ENCODE measurements at places on chromosomes 3 and 15.

- DNase-seq = no peak
Measured at GRCh38 chr15:62307551-62307950, 142.5 kb upstream of the C2CD4B start.

- DNase-seq = no peak
Measured at GRCh38 chr3:144564011-144564410, 592.4 kb downstream of the DIPK2A start.

DNA sequence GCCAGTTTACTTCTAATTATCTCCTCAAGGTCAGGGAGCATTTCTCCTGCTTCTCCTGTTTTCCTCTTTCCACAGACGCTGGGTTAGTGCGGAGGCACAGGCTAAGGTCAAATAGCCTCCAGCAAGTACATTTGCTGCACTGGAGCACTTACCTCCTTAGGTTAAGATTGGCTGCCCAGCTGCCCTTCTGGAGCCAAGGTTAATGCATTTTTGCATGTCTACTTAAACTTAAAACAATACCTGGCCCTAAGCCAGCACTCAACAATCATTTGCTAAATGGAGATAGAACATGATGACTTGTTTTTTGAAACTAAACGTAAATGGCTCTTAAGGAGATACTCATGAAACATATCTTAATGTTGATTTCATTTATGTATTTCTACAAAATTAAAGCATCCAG lies 83.5 kb downstream of the SSR3 start:
- no peak for DNase-seq

- no peak for DNase-seq
Measured at GRCh38 chr15:43463507-43463906, 29.4 kb downstream of the TP53BP1 start.

- peak; percentile 94 for DNase-seq
Measured at GRCh38 chr15:41416742-41417417, at the start of gene RTF1. Gene RTF1, plus strand, starts transcription at chr15:41417095. Its CDS starts 21 bp downstream, at chr15:41417116.

DNA sequence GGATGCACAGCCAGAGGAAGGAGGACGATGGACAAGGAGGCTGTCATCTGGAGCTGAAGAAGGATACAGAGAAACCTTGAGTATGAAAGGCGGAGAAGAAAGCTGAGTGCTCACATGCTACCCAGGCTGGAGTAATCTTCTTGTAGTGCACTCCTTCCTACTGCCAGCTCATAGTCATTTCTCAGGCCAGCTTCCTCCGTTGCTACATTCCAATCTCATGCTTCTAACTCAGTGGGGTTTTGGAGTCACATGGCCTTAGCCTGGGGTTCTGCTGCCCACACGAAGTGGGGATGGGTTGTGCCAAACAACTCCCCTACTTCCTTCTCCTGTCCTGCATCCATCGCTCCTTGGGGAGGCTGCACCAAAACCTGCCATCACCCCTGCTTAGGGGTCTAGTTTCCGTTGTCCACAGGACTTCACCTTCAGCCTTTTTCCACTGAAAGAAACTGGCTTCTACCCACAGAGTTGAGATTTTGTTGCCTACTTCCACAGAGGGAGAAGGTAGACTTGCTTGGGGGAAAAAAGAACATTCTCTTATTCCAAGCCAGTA lies 239.9 kb downstream of the EPHB1 start:
- no peak for DNase-seq

DNA sequence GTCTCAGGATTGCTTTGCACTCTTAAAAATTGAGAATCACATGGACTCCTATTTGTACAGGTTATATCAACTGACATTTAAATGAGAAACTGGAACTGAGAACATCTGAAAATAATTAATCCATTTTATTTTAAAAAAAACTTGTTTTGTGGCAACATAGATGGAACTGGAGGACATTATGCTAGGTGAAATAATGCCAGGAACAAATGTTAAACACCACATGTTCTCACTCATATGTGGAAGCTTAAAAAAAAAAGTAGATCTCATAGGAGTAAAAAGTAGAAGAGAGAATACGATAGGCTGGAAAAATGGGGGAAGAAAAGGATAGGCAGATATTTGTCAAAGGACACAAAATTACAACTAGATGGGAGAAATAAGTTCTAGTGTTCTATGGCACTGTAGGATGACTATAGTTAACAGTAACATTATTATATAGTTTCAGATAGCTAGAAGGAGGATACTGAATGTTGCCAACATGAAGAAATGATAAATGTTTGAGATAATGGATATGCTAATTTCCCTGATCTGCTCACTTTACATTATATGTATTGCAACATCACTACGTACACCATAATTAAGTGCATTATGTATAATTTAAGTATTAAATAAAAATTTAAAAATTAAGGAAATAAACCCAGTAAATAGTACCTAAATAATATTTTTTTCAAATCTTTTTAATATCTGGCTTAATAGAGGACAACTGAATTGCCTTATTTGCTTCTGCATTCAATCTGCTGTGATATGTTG lies 100.5 kb upstream of the TSPAN3 start:
- no peak for DNase-seq

GRCh38 chr3:171883257-171883892 lies 40.2 kb downstream of the TMEM212 start:
- DNase-seq = no peak

DNA sequence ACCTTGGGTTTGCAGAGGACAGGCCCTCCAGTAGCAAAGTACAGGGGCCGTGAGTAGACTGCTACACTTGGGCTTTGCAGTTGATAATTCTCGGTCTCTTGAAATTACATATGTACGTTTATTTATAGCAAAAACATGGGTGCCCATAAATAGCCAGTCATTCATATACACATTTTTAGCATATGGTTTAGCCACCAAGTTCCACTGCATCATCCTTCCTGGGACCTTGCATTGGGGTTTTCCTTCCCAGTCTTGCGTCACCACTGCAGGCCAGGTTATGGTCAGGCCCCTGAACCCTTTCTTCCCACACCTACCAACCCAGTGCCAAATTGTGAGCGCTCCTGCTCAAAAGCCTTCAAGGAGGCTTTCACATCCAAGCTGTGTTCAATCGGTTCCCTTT lies 12.7 kb downstream of the KLHL25 start:
- DNase-seq = no peak

- peak; percentile 41 for DNase-seq
Measured at GRCh38 chr3:42741796-42742195, 31.3 kb downstream of the CCDC13 start.

DNA sequence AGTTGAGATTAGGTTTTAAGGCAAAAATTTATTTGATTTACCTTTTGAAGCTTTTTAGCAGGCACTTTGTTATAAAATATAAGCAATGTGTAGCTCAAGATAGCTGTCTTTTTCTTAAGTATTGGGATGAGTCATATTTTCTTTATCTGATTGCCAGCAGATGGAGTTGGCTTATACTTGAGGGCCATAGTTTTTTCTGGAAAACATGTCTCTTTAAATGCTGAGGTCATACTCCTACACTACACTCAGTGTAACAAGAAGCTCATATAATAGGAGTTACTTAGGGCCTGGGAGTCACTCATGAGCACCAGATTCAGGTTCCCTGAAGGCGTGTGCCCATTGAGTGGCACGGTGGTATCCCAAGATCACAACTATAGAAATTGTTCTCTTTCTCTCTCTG lies 579.8 kb downstream of the EDEM1 start:
- no peak for DNase-seq

GRCh38 chr3:126955004-126955790 lies 27.7 kb upstream of the PLXNA1 start:
- DNase-seq = no peak

GRCh38 chr3:71873093-71873611 lies 88.2 kb upstream of the PROK2 start:
- DNase-seq = peak; percentile 57

- DNase-seq = peak; percentile 21
Measured at GRCh38 chr3:23811185-23811527, 5.4 kb downstream of the UBE2E1 start.

DNA sequence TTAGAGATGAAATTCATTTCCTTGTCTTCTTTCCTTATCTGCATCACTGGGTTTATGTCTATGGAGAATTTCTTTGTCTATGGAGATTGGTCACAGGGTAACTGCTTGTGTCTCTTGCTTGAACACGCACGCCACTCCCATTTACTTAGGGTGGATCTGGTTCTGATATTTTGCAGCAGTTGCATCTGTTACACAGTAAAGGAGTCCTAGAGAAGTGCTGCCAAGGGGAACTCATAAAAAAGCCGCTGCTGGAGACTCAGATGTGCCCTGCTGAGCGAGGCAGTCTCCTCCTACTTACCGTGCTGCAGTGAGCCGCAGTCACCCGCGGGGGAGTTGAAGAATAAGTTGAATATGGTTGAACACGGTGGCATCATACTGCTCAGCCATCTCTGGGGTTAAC lies 105.2 kb upstream of the KLHL25 start:
- no peak for DNase-seq

- no peak for DNase-seq
Measured at GRCh38 chr3:166759736-166760513, 620.2 kb downstream of the ZBBX start.

GRCh38 chr3:139617672-139618268 lies 60.0 kb downstream of the NMNAT3 start:
- DNase-seq = no peak

- no peak for DNase-seq
Measured at GRCh38 chr15:58228718-58229117, 90.5 kb downstream of the AQP9 start.

DNA sequence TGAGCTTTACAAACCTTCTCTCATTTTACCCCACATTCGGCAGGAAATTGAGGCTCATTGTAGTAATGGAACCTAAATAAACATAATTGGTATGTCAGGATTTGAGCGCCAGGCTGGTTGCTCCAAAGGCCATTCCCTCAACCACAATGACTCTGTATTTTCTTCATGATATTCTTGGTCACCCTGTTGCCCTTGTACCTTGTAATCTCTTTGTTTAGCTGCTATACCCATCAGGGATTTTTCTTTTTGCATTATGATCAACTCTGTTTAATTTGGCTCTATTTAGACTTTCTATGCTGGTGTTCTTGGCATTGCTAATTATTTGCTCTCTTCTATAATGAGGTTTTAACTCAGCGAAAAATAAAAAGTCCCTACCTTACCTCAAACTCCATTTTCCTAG lies 29.8 kb downstream of the DUOX2 start:
- DNase-seq = no peak

GRCh38 chr3:160343132-160343531 lies 55.9 kb downstream of the IFT80 start:
- DNase-seq = no peak

- DNase-seq = no peak
Measured at GRCh38 chr3:84110787-84111186, 848.0 kb upstream of the CADM2 start.

DNA sequence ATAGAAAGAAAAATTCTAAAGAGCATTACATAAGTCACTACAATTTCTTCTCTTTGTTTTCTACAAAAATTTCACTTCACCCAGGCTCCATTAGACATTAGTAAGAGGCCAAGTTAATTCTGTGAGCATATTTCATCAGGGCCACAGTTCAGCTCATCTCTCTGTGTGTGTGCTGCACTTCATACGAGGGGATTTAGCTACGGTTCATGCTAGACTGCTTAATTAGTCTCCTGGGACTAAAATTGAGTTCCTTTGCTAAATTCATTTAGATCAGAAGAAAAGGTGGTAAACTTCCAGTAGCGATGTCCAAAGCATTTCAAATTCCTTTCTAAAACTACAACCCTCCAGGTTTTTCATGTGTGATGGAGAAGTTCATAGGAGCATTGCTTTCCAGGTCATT lies 83.1 kb upstream of the SETMAR start:
- DNase-seq = no peak

GRCh38 chr3:117691526-117691925 lies 981.9 kb downstream of the TUSC7 start:
- DNase-seq = no peak

DNA sequence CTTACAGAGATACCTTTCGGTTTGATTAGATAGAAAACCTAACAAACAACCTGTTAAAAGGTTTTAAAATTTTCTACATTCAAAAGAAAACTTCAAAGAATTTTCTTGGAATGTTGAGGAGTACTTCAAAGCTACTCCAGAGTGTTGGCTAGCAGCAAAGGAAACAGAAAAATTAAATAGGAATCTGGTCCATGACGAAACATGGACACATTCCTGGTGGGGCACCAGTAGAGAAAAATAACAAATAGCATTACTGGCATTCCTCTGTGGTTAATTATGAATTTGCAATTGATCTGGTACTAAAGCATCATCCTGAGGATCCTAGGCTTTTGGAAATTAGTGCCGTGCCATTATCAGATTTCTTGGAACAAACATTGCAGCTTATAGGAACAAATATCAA lies 59.5 kb upstream of the DPPA4 start:
- no peak for DNase-seq

GRCh38 chr3:191523148-191523547 lies 62.2 kb downstream of the PYDC2 start:
- no peak for DNase-seq

- DNase-seq = no peak
Measured at GRCh38 chr3:118116991-118117390, 917.7 kb downstream of the IGSF11 start.

GRCh38 chr3:196666001-196666867 lies 26.7 kb downstream of the NRROS start:
- DNase-seq = no peak

- no peak for DNase-seq
Measured at GRCh38 chr3:53794597-53794996, 51.6 kb downstream of the CHDH start.

DNA sequence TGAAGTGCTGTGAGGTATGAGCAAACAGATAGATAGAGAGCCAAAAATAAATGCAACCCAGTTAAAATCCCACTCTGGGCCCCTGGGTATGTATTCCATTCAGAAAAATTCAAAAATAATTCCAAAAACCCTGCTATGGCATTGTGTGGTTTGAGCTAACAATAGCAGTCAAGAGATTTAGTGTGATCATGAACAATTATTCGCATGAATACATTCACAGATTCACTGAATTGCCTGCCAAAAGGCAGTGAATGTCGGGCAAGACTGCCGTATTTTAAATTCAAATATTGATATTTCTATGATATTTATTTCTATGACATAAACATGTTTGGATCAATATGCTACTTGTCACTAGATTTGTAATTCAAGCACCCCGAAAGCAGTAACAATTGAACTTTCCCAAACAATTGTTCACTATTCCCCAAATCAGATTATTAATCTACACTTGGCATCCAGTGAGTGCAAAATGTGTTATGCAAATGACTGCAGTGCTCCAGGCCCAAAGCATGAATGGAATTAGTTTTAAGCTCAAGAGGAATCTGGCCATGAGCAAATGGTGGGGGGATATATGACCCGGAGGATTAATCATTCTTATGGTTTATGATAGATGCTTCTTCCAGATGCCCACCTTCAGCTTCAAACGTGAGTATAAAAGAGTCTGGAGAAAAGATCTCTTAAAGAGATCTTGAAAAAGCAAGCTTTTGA lies 417.0 kb upstream of the MEIS2 start:
- DNase-seq = no peak

- no peak for DNase-seq
Measured at GRCh38 chr15:60651101-60651500, 172.2 kb upstream of the ICE2 start.

All from thyroid gland (tissue), 4 donors.